ENCODE measurements at places on chromosomes 6 and 20.

- no peak for DNase-seq
Measured at GRCh38 chr20:34891166-34892062, 15.0 kb downstream of the ACSS2 start.

DNA sequence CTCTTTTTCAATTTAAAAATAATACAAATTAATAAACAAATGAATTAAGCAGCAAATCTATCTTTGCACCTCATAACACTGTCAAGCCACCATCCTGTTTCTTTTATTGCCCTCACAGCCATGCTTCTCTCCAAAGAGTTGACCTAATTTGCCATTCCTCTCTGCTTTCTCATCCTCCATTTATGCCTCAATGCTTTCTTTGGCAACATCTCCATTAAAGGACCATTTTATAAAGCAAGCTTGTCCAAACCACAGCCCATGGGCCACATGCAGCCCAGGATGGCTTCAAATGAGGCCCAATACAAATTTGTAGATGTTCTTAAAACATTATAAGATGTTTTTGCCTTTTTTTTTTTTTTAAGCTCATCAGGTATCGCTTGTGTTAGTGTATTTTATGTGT is 26.4 kb upstream of the MEI4 start:
- DNase-seq = no peak

DNA sequence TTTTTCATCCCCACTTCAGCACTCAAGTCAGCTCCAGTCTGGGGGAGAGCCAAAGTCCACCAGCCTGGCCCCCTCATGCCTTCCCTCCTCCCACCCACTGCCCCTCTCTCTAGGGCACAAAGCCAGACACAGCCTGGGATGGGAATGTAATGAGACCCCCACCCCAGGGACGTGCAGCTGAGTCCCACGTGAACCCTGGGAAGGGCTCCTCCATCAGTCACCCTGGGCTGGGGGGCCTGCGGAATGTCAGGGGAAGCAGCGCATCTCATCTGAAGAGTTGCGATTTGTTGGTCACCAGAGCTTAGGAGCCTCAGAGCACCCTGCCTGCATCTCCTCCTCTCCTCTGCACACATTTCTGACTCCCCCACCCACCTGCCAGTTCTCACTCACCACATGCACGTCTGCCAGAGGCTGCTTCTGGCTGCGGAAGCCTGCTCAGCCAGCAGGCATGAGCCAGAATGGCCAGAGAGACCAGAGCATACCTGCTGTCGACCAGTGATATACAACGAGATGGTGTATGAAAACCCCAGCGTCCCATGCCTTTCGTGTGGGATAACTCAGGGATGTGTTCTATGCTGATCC is 167.1 kb upstream of the TOP1 start:
- DNase-seq = no peak

DNA sequence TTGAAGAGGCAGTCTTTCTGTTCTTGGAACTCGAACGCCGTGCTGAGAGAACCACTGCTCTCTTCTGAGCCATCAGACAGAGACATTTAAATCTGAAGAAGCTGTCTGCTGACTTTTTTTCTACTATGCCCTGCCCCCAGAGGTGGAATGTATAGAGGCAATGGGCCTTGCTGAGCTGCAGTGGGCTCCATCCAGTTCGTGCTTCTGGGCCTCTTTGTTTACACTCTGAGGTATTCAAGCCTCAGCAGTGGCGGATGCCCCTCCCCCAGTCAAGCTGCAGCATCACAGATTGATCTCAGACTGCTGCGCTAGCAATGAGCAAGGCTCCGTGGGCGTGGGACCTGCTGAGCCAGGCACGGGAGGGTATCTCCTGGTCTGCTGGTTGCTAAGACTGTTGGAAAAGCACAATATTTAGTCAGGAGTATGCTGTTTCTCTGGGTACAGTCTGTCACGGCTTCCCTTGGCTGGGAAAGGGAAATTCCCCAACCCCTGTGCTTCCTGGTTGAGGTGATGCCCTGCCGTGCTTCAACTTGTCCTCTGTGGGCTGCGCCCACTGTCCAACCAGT is 526.8 kb downstream of the CD109 start:
- no peak for DNase-seq

- peak; percentile 27 for DNase-seq
Measured at GRCh38 chr6:73823046-73823735, 127.2 kb downstream of the CD109 start.

DNA sequence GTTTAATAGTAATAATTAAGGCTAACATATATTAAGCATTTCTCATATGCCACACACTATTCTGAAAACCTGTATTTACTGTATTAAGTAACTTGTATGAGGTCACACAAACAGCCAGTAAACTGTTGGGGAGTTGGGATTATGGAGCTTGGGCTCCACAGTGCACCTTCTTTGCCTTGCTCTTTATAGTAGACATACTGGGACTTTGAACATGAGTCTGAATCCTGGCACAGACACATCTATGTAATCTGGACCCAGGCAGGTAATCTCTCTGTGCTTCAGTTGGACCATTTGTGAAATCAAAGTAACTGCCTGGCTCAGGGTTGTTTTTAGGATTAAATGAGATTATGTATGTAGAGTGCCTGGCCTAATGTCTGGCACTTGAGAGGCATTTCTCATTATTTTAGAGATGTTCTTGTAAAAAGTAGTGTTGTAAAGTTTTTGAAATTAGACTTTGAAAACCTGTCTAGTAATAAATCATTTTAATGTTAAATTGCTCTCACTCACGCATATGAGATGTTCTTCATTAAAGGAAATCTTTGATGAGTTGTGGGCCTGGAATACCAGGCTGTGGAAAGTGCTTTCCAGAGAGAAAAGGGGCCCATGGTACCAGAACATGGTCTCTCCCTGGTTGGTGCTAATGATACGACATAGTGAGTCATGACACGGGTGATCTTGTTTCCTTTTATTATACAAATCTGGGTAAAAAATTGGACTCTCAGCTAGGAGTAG is 34.3 kb downstream of the LRRC1 start:
- no peak for DNase-seq

DNA sequence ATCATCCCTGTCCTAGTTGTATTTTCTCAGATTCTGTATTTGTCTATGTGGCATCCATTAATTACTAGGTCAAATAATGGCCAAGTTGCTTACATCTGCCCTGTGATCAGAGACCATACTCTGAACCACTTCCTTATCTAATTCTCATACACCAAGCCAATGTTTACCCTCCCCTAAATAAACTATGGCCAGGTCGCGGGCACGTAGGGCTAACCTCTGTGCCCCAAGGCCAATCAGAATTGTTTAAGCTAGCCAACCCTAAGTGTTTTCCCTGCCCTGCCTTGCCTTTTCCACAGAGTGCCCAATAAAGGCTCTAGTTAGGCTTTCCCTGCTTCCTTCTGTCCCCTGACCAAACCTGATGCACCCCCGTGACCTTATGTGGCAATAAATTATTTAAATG is 2.8 kb upstream of the CALHM4 start:
- no peak for DNase-seq

DNA sequence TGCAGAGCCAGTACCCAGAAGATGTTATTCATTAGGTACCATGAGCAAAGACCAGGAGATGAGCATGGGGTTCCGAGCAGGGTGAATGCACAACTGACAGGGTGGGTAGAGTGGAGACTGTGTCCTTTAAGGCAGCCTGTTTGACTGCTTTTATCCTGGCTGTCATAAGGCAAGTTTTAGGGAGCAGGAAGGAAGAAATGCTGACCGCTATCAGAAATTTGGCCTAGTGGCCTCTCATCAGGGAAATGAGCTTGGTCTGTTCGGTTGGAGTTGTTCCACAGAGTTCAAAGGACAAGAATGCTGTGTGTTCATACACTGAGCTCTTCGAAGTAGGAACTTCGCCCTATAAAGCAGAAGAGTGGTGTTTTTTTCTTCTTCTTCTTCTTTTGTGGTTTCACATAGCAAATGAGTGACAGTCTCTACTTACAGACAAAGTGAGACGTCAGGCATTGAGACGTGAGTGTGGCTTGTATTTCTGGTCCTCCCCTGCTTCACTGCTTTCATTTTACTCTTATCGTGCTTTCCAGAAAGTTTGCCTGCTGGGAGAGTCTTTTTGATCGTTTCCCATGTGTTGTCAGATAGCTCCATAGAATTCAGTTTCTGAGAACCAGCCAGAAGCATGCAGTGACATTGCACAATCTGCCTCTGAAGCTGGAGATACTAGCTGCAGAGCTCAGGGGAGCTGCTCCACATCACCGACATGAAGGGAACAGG is at the start of gene CASS4:
CASS4 (plus strand) TSS at position 502 of the 714 bp plus-strand sequence; CDS start at position 701, 199 bp downstream.
- DNase-seq = no peak

GRCh38 chr20:64090165-64090564 is 6.0 kb upstream of the LKAAEAR1 start:
- DNase-seq = peak; percentile 67

DNA sequence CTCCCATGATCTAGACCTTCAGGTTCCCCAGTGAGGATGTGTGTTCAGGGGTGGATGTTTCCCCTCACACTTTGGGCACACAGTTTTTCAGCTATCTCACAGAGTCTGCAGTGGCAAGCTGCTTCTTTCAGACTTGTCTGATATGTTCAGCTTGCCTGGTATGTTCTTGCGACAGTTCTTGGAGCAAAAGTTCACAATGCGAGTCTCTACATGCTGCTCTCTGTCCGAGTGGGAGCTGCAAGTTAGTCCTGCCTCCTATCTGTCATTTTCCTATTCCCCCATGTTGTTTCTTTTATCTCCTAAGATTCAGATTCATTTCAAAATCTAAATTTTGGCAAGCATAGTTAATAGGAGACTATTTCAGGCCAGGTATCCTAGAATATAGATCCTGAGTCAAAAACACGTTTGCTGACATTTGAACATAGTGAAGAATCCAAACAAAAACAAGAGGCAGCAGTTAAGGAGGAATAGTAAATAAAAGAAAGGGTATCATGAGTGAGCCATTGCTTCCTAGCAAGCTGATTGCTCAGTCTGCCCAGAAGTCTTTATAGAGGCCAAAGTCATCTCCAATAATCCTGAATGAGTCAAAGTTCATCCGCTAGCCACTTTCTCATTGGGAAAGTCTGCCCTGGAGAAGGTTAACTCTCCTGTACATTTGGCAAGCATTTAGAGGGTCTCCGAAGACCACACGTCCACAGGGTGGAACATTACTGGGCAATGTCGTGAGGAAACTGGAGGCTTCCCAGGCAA is 140.2 kb upstream of the MOCS1 start:
- no peak for DNase-seq

DNA sequence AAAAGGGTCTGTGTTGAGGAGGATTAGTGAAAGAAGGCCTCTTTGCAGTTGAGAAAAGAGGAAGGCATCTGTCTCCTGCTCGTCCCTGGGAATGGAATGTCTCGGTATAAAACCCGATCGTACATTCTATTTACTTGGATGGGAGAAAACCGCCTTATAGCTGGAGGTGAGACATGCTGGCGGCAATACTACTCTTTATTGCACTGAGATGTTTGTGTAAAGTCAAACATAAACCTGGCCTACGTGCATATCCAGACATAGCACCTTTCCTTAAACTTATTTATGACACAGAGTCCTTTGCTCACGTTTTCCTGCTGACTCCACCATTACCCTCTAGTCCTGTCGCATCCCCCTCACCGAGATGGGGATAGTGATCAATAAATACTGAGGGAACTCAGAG is 4.5 kb downstream of the TDP2 start:
- DNase-seq = no peak

- DNase-seq = no peak
Measured at GRCh38 chr6:154460306-154461071, 50.0 kb downstream of the CNKSR3 start.

GRCh38 chr6:107769053-107769658 is 55.0 kb downstream of the SCML4 start:
- DNase-seq = no peak

DNA sequence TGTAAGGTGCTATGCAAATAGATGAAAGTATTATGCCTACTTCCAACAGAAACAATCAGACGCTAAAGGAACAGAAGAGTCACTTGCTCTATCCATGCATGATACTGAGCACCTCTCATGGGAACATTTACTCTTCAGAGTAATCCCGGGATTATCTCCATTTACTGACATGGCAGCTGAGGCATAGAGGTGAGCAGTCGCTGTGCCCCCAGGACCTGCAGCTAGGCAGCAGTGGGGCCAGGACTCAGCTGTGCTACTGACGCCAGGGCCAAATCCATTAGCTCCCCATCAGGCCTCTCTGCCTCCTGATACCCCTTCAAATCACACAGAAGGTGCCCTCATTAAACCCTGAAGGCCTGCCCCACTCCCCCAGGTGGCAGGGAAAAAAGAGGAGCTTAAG is 51.9 kb downstream of the TRAM2 start:
- DNase-seq = no peak

DNA sequence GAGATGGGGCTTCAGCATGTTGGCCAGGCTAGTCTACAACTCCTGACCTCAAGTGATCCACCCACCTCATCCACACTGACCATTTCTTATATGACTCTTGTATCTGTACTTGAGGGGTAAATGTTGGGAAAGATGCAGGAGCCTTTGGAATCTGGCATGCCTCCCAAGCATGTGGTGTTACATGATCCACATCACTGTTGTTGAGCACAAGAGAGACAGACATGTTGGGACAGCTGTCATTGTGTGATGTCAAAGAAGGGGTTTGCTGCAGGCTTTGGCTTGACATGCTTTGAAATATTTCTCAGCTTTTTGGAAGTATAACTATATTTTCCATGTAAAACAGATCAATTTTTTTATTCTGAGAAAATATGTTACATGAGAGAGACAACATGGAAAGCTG is 139.9 kb downstream of the MOXD1 start:
- no peak for DNase-seq

DNA sequence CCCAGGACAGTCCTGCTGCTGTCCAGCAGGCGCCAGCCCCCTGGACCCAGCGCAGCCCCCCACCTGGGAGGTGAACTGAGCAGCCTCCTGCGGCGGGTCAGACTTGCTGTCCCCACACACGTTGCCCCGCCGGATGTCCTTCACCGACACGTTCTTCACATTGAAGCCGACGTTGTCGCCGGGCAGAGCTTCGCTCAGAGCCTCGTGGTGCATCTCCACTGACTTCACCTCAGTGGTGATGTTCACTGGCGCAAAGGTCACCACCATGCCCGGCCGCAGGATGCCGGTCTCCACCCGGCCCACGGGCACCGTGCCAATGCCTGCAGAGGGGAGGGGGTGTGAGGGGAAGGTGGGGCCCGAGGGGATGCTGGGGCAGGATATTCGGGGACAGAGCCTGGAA is 8.5 kb downstream of the EEF1A2 start:
- no peak for DNase-seq

DNA sequence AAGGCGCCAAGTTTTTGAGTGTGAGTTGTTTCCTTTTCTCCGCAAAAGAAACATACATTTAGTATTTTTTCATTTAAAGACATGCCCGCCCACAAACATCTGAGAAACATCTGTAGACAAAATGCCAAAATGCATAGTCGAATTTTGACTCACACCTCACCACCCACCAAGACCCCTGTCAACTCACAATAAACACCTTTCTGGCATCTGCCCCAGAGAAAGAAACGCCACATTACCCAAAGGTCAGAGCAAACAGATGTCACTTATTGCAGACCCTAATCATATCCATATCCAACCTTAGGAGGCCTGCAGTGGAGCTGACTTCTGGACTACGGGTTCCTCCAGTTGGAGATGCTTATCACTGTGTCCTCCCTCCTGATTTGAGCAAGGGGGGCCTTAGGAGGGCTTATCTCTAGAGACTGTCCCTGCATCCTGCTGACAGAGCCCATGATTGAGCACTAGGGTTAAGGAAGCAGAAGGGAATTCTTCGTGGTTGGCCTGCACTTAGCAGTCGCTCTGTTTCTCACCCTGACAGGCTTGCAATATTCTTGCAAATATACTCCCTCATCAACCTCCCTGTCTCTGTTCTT is 90.5 kb upstream of the TBX18 start:
- no peak for DNase-seq

All from NCI-H1436 (cell line).